ENCODE measurements at places on chromosomes 5 and 9. TPM values are rescaled to one million over a fixed set of nuclear protein-coding genes. Genes with fewer than 3 reads are reported as not detected.

The PRXL2C gene
- 19.5 TPM for total RNA-seq

The TMOD1 gene
- total RNA-seq, result 38.6 TPM

The C5orf63 gene
- 13.7 TPM for total RNA-seq

The C9orf152 gene
- total RNA-seq, result not detected

- H3K4me1 ChIP-seq, result peaks cover 36% of the 10 kb centered on the region
- H3K36me3 ChIP-seq, result no peaks in the 10 kb centered on the region
- H3K27me3 ChIP-seq, result no peaks in the 10 kb centered on the region
- DNase-seq, result peak; percentile 51
- peak overlapping the region; percentile 48 for H3K27ac ChIP-seq
Measured at GRCh38 chr9:36142510-36143244, 6.1 kb downstream of the GLIPR2 start.

DNA sequence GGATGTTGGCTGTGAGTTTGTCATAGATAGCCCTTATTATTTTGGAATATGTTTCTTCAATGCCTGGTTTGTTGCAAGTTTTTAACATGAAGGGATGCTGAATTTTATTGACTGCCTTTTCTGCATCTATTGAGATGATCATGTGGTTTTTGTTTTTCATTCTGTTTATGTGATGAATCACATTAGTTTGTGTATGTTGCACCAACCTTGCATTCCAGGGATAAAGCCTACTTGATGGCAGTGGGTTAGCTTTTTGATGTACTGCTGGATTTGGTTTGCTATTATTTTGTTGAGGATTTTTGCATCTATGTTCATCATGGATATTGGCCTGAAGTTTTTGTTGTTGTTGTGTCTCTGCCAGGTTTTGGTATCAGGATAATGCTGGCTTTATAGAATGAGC, 225.6 kb downstream of the PCSK1 start:
- H3K36me3 ChIP-seq, result no peaks in the 10 kb centered on the region
- no peaks in the 10 kb centered on the region for H3K27me3 ChIP-seq
- no peak overlapping the region for H3K4me3 ChIP-seq
- H3K27ac ChIP-seq, result no peak overlapping the region
- no peak for DNase-seq
- H3K4me1 ChIP-seq, result no peaks in the 10 kb centered on the region

Data from thyroid gland (tissue), 4 donors.